ENCODE measurements at places on chromosomes 3 and 15. TPM values are rescaled to one million over a fixed set of nuclear protein-coding genes. Genes with fewer than 3 reads are reported as not detected.

GRCh38 chr3:53166781-53167291, 5.8 kb downstream of the PRKCD start:
- no peak for DNase-seq
- peaks cover 15% of the 10 kb centered on the region for H3K36me3 ChIP-seq
- H3K27ac ChIP-seq = peak overlapping the region; percentile 81
- H3K4me3 ChIP-seq = peak overlapping the region; percentile 68

- H3K27me3 ChIP-seq = no peaks in the 10 kb centered on the region
- H3K36me3 ChIP-seq = no peaks in the 10 kb centered on the region
- H3K4me3 ChIP-seq = peak within 1 kb of the TSS; percentile 79
- peak within 1 kb of the TSS; percentile 97 for H3K27ac ChIP-seq
- peaks cover 19% of the 10 kb centered on the region for H3K4me1 ChIP-seq
- no peak for DNase-seq
Observed at GRCh38 chr3:197791113-197791891, at the start of gene LRCH3. TSS of gene LRCH3 (plus strand) at chr3:197791254. CDS start at chr3:197791279, 25 bp downstream.

The AGBL1 gene
- not detected for total RNA-seq

DNA sequence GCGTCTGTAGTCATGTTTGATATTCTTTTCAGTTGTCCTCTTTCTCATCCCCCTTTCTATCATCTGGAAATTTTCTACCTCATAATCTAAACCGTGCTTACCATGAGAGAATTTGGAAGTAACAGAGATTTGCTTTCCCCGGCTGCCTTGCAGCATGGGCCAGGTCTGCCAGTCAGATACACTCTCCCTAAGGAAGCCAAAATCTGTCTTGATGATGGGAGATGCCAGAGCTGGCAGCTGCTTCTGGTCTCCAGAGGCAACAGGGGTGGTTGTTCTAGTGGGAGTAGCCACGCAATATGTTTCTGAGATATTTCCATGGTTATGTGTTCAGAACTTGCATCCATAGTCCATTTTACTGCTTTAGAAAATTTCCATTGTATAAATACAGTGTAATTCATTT, 218.9 kb upstream of the RORA start:
- H3K36me3 ChIP-seq = no peaks in the 10 kb centered on the region
- DNase-seq = no peak
- H3K4me3 ChIP-seq = no peak overlapping the region
- H3K4me1 ChIP-seq = no peaks in the 10 kb centered on the region
- H3K27me3 ChIP-seq = no peaks in the 10 kb centered on the region
- no peak overlapping the region for H3K27ac ChIP-seq

The DAZL gene
- 0.05 TPM for total RNA-seq

The POLQ gene
- 14.5 TPM for total RNA-seq

DNA sequence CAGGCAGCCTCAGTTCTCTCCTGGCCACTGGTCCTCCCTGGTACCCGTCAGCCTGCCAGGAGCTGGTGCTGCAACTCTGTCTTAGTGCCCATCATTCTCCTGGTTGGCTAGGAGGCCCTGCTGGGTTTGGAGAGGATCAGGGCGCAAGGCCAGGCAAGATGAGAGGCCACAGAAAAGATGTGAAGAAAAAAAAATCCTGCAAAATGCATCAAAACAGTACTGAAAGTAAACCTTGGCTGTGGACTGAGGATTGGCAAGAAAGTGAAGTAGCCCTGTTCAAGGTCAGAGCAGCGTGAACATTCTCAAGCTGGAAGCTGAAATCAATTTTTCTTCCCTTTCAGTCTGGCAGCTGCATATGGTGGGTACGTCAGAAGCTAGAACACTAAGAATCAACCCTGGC, 74.2 kb downstream of the GTF2E1 start:
- no peak for DNase-seq
- H3K27me3 ChIP-seq = no peaks in the 10 kb centered on the region
- no peak overlapping the region for H3K4me3 ChIP-seq
- H3K36me3 ChIP-seq = no peaks in the 10 kb centered on the region
- no peaks in the 10 kb centered on the region for H3K4me1 ChIP-seq
- H3K27ac ChIP-seq = no peak overlapping the region

The TMEM108 gene
- total RNA-seq = not detected

The GREM1 gene
- 0.36 TPM for total RNA-seq

DNA sequence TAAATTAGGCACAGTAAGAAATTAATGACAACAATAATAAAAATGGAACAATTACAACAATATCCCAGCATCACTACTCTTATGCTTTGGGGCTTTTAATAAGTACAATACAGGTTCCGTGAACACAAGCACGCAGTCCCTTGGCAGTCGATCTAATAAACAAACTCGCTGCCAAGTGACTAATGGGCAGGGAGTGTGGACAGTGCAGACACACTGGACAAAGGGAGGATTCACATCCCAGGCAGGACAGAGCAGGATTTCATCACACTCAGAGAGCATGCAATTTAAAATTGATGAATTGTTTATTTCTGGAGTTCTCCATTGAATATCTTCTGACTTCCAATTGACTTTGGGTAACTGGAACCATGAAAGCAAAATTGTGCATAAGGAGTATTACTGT, 524.1 kb upstream of the CFAP20DC start:
- DNase-seq = no peak
- no peaks in the 10 kb centered on the region for H3K27me3 ChIP-seq
- no peak overlapping the region for H3K27ac ChIP-seq
- no peaks in the 10 kb centered on the region for H3K36me3 ChIP-seq
- H3K4me3 ChIP-seq = no peak overlapping the region

The PIF1 gene
- 36.9 TPM for total RNA-seq

The ARHGEF26 gene
- not detected for total RNA-seq

The DISP2 gene
- not detected for total RNA-seq

The ARL6 gene
- total RNA-seq = 3.0 TPM

DNA sequence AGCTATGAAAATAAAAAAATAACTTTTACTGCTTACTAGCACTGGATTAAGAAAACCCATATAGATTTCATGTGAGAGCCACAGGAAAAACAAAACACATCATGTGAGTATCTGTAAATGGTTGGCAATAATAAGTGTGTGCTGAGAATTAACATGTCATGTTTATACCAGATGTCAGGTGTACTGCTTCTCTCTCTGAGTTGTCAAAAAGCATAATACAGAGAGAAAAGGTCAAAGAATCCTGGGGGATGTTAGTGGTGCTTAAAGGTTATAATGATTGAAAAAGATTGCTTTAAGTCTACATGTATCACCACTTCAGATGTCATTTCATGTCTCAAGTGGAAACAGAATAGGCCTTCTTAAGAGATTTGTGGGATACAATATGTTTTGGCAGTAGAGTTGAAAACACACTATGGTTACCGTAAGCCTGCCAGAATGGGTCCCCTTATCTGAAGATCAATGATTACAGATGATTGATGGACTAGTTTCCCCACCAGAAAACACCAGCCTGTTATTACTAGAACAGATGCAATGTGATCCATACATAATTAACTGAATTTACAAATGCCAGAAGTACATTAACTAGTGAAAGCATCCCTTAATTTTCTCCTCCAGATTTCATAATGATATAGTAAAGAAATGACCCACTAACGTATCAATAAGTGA, 204.1 kb downstream of the CNTN3 start:
- no peaks in the 10 kb centered on the region for H3K4me1 ChIP-seq
- no peak overlapping the region for H3K4me3 ChIP-seq
- H3K27me3 ChIP-seq = no peaks in the 10 kb centered on the region
- no peaks in the 10 kb centered on the region for H3K36me3 ChIP-seq

GRCh38 chr3:8506571-8507061, 5.0 kb downstream of the LMCD1 start:
- DNase-seq = no peak
- no peaks in the 10 kb centered on the region for H3K36me3 ChIP-seq
- H3K27me3 ChIP-seq = no peaks in the 10 kb centered on the region
- H3K4me3 ChIP-seq = no peak overlapping the region
- no peak overlapping the region for H3K27ac ChIP-seq
- peaks cover 18% of the 10 kb centered on the region for H3K4me1 ChIP-seq

The LYSMD2 gene
- total RNA-seq = 42.1 TPM

The RAB11A gene
- total RNA-seq = 204 TPM
